ENCODE measurements at places on chromosomes 12 and 14.

GRCh38 chr14:57485635-57486034 is 8.0 kb downstream of the CCDC198 start:
- no peak for DNase-seq

DNA sequence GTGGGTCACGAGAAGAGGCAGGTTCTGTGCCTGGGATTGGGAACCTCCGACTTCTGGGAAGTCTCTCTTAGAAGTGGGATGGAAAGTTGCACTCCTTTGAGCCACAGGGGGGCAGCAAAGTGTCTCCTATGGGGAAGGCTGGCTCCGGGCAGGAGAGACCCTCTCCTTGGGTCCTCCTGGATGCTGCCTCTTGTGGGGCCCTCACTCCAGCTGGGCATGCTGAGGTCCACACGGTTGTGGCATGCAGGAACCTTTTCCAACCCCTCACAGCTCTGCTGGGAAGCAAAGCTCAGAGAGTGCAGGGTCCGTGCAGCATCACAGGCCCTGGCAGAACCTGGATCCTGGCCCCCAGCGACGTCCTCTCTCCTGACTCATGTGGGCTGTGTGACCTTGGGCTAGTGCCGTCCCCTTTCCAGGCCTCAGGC is 17.4 kb downstream of the SDSL start:
- peak; percentile 43 for DNase-seq

GRCh38 chr14:58774531-58774930 is 136.8 kb downstream of the DACT1 start:
- no peak for DNase-seq

DNA sequence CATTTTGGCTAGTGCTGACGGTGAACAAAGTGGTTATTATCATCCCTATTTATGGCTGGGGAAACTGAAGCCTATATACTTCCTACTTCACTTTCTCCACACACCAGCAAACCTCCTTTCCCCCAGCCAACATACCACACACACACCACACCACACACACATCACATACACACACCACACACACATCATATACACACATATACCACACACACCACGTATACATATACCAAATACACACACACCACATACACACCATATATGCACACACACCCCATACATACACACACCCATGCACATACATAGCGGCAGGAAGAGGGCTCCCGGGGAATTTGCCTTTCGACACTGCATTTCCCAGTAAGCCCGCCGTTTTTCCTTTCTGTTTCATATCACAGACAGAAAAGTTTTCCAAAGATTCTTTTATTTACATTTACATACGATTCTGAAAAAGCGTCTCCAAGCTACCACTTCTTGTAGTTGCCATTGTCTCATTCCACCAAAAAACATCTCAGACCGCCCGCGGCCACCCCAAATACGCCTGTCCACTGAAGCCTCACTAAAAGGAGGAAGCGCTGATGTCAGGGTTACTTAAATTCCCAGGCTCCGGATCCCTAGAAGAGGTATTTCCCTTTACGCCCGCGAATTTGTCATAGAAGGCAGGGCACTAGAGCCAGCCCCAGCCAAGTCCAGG is 823 bp upstream of the RAB5B start:
- DNase-seq: no peak

DNA sequence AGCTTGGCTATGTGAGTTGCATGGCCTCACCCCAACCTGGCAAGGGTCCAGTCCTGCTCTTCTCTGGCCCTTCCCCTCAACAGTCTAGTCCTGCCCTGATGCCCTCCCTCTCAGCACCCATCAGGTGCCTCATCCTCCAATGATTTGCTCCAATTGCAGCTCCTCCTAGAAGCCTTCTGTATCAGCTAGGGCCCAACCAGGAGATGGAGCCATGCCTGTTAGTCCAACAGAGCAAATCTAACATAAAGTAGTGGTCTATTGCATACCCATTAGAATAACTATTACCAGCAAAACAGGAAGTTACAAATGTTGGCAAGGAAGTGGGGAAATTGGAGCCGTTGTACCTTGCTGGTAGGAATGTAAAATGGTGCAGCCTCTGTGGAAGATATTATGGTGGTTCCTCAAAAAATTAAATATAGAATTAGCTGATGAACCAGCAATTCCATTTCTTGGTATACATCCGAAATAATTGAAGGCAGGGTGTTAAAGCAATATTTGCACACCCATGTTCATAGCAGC is 163.5 kb downstream of the VRK1 start:
- DNase-seq: no peak

- DNase-seq: no peak
Observed at GRCh38 chr14:26808407-26808806, 210.6 kb upstream of the NOVA1 start.

DNA sequence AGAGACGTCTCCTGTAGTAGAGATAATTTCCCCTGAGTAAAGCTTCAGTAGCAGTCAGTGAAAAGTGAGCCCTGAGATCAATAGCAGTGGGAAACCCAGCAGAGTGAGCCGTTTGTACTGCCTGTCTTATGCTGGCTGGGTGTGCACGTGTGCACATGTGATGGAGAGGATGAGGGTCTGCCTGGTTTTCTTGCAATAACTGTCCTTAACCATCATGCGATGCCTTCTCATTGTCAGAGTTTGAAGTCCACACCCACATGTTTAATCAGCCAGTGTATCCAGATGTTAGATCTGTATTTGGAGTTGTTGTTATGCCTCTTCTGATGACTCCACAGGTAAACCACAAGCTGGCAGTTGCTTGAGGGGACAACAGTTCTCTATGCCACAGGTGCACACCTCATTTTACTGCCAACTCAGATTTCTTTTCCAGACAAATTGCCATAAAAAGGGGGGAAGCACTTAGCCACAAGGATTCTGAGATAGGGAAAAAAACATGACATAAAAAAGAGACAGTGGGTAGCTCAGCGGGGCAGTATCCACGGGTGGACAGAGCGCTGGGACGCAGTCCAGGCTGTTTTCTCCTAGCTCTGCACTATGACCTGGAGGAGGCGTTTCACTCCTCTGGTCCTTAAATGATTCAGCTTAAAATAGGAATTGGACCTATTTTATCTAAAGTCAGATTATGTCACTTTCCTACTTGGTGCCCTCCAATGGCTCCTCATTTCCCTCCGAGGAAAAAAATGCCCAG is 192.3 kb downstream of the ANO6 start:
- DNase-seq: no peak

DNA sequence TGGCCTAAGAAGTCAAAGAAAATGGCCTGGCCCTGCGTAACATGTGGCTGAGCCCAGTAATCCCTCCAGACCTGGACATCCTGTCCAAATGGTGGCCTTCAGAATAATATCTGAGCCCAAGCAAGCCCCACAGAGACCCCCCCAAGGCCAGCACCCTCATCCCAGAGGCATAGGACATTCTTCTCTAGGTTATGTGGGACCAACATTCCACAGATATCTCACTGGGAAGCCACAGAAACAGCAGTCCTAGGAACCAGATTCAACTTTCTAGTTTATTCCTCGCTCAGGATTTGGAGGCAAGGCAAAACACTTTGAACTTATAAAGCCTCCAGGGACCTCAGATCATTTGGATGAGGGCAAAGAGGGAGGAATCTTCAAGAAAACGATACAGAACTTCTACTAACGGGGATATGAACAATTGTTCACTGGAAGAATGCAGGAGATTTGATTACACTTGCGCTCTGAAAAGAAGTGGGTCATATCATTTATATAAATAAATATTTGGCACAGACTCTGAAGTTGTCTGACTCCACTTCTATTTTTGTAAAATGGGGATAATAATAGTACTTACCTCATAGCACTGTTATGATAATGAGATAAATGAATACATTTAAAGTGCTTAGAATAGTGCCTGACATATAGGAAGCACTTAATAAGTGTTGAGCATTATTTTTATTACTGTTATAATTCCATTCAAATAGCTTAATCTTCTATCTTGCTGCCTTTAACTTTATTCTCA is 171.5 kb downstream of the NUAK1 start:
- DNase-seq: no peak

GRCh38 chr12:19150273-19150900 is 20.9 kb downstream of the PLEKHA5 start:
- DNase-seq: no peak

DNA sequence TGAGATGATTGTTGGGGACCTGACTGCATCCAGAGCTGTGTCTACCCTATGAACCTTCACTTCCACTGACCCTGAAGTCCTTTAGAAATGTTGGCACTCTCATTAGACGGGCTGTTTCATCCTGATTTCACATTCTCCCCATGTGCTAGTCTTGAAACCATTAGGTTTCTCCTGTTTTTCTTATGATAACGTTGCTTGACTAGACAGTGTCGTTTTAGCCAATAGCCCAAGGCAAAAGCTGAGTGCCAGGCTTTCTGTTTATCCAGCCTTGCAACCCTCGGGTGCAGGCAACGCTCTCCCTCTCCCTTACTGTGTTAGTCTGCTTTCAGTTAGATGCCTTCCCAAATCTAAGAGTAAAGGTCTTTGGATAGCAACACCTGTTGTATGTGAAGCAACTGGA is 30.1 kb downstream of the DACT1 start:
- no peak for DNase-seq

- no peak for DNase-seq
Observed at GRCh38 chr14:72745991-72746980, 147.6 kb downstream of the DPF3 start.
